ENCODE measurements at places on chromosomes 5 and 9.
A peak's percentile ranks its signal among the peaks of the same experiment; 100 is the strongest.

DNA sequence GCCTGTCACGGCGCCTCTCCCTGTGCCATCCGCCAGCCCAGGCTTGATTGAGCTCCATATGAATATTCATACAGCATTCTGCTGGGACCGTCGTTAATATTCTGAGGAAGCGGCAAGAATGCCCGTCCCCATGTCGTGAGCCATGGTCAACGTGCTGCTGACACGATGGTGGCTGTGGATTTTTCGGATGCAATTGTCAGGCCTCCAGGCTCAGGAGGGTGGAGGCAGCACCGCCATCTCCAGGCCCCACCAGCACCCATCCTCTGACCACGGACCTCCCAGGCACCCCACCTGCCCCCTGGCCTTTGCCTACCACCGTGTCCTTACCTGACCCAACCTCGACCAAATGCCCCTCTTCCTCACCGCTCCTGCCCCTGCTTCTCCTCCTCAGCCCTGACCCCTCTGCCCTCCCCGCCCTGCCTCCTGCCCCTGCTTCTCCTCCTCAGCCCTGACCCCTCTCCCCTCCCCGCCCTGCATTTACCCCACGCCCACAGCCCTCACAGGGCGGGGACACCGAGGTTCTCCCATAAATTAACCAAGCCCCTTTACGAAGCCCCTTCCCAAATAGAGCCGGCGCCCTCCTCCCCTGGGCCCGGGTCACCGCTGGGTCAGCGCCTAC lies 9.9 kb downstream of the TMEM250 start:
- no peak for DNase-seq

DNA sequence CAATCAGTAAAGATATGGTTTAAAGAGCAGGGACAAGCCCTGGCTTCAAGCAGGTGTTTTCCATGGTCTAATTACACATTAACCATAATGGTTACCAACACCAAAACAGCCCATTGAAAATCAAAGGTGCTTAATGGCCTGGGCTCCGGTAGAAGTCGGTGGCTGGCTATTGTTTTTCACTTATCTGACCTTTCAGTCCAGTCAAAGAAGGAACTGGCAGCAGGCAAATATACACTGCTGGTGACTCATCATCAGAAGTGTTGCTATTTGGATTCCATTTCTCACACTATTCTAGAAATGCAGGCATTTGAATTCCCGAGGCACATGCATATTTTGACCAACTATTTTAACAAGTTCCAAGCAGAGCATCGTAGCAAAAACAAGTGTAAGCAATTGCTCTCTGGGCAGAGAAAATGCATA lies 26.3 kb upstream of the GABRP start:
- DNase-seq = peak; percentile 20

DNA sequence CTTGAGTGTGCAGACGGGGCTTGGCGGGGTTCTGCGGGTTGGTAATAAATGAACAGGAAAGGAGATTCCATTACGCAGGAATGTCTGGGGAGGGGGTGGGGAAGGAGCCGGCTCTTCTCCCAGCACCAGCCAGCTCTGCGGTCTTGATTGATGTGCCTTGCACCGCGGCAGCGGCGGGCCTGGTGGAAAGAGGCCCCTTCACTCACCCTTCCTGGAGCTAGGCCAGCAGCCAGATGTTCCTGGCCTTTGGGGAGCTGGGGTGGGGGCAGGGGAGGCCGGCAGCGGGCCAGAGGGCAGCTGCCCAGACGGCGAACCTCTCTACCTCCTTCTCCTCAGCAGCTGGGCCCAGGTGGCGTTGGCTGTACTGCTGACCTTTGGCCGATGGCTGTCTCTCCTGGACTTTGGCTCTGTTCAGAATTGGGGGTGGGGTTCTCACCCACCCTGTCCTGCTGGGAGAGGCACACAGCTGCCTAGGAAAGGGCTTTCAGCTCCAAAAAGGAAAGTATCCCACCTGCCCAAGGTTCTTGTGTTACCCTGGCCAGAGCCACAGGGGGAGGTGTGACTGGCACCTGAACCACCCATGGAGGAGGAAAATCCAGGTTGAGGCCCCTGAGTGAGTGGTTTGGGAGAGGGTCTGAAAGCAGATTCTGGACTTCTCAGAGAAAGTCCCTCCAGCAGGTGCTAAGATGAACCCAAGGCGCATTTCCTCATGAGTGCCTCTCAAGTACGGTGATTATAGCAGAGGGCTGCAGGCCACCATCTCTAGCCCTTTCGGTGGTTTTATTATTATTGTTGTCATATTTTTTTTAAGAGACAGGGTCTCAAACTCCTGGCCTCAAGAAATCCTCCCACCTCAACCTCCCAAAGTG lies 58.0 kb upstream of the SYNPO start:
- peak; percentile 83 for DNase-seq

DNA sequence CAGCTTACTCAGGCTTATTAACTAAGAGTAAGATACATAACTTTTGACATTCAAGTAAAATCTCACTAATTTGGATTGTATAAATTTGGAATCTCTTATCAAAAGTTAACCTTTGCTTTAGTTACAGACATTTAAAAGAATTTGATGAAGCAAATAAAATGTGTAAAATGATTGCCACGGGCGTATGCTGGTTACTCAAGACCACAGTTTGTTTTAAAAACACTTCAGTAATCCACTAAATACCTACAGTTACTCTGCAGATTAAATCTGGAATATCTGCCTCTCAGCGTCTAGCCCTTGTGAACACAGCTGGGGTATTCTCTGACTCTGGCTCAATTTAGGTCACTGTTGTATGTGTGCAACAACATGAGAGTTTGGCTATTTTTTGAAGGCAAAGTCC lies 143.8 kb downstream of the MCTP1 start:
- DNase-seq = no peak

- DNase-seq = peak; percentile 99
These were observed 473.6 kb upstream of the TNC start for GRCh38 chr9:115591584-115591984.

- DNase-seq = peak; percentile 93
These were observed 83.2 kb downstream of the FOXD1 start for GRCh38 chr5:73365301-73365853.

DNA sequence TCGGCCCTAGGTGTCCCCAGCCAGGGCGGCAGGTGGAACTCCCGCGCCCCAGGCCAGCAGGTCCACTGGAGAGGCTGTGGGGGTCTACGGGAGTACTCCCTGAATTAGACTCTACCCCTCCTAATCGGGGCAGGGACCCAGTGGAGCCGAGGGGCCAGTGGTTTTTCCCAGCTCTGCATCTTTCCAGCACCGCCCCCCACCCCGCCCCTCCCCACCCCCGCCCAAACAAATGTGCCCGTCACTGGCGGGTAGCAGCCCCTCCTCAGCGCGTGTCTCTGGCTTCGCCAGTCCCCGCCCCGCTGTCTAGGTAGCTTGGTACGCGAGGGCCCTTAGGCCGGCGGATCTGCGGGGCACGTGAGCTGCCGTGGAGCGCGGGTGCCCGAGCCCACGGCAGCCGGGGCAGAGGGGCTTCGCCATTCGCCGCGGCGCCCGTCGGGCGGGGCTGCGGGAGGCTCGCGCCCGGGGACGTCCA lies 7.0 kb downstream of the UNC5A start:
- no peak for DNase-seq
